ENCODE measurements at places on chromosomes 13 and 19.
A peak's percentile ranks its signal among the peaks of the same experiment; 100 is the strongest.

DNA sequence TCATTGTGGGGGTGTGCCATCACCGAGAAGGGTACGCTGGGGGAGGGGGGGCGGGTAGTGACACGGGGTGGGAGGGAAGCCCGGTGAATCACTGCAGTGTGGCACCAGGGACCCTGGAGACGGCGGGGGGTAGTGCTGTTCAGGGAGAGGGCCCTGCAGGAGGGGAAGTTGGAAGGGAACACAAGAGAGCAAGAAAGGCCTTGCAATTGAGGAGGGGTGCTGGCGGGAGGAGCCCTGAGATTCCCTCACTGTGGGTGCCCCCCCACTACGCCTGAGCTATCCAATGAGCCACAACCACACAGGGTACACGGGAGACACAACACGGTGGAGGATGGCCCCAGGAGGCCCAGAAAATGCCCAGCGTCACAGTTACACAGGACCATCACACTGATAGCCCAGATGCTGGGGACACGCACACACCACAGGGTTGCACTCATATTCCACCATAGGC, 516 bp upstream of the ATP1A3 start:
- DNase-seq = no peak

DNA sequence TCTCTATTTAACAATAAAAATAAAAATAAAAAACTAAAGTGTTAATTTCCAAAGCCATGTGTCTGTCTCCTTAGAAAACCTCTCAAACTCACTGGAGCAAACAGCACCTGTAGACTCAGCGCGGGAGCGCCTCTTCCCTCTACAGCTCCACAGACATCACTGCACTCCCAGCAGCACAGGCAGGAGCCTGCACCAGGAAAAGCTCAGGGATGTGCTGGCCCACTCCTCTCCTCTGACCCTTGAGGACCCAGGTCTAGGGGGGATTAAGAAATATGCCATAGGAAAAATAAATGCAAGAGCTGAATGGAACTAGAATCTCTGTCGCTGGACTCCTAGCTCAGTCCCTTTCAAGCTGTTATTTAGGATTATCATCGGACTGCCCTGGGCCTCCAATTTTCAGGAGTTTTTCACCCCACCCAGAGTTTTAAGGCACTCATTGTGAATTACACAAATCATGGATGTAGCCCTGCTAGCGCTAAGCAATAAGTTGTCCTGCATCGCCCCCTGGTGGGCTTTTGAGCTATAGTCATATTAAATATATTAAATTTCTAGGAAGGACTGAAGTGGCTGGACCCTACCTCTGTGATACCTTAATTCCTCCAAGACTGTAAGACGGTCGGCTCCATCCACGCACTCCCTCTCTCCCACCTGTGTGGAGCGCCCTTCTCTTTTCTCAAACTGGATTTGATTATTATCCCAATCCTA, 333.9 kb downstream of the UQCRFS1 start:
- no peak for DNase-seq

GRCh38 chr19:37506387-37507166, at the start of gene ZNF793:
Gene ZNF793, plus strand, starts transcription at chr19:37506939. Its CDS starts 16,501 bp downstream, at chr19:37523440.
- no peak for DNase-seq

- no peak for DNase-seq
Measured at GRCh38 chr13:80451641-80452040, 110.7 kb upstream of the SPRY2 start.

DNA sequence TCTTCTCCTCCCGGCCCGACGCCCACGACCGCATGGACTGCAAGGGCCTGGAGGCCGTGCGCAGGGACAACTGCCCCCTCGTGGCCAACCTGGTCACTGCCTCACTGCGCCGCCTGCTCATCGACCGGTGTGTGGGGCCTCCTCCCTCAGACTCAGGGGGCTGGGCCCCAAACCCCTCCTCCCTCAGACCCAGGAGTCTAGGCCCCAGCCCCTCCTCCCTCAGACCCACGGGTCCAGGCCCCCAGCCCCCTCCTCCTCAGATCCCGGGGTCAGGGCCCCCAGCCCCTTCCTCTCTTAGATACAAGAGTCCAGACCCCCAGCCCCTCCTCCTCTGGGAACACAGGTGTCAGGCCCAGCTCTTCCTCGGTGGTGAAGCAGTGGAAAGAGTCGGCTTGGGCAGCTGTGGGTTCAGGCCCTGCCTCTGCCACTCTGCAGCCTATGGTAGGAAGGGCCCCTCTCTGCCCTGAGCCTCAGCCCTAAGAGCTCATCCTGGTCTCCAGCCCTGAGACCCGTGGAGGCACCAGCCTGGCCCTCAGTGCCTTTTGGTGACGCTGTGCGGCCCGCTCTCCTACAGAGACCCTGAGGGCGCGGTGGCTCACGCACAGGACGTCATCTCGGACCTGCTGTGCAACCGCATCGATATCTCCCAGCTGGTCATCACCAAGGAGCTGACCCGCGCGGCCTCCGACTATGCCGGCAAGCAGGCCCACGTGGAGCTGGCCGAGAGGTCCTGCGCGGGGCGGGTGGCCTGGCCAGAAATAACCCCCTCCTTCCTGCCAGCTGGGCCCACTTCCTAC, 3.7 kb upstream of the SPIB start:
- DNase-seq = no peak

- DNase-seq = peak; percentile 21
Measured at GRCh38 chr13:48001114-48001881, at the start of gene SUCLA2. Gene SUCLA2, minus strand, starts transcription at chr13:48001273. Its CDS starts 4 bp downstream, at chr13:48001269.

- no peak for DNase-seq
Measured at GRCh38 chr19:19628501-19629134, 598 bp upstream of the LPAR2 start.

GRCh38 chr19:362154-362553, 17.6 kb upstream of the MIER2 start:
- no peak for DNase-seq

DNA sequence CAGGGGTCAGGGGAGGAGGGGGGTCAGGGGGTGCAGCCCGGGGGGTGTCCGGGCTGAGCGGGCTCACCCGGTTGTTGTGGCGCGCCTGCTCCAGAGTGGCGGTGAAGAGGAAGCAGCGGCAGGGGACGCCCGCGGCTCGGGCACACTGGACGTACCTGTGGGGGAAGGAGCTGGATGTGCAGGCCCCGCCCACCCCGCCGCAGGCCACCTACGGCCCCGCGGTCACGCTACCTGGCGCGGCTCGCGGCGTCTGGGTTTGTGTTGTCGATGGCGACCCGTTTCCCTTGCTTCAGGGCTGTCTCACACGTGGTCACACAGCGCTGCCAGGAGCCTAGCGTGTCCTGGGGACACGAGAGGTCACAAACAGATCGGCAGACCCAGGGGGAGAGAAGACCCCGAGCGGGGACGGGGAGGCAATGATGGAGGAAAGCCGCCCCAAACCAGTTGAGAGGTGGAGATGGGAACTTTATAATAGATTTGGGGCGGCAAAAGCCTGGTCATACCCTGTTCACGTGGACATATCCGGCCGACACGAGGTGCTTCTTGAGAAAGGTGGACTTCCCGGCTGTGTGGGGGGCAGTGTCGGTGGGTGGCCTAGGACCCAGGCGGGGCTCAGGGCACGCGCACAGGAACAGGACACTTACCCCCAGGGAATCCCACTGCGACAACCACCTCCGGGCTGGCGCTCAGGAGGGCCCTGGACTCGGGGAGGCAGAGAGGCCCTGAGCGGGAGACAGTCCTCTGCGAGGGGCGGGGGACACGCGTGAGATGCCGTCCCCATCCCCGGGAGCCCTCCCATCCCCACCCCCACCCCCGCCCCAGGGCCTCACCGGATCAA, 5.6 kb downstream of the PNKP start:
- DNase-seq = no peak

DNA sequence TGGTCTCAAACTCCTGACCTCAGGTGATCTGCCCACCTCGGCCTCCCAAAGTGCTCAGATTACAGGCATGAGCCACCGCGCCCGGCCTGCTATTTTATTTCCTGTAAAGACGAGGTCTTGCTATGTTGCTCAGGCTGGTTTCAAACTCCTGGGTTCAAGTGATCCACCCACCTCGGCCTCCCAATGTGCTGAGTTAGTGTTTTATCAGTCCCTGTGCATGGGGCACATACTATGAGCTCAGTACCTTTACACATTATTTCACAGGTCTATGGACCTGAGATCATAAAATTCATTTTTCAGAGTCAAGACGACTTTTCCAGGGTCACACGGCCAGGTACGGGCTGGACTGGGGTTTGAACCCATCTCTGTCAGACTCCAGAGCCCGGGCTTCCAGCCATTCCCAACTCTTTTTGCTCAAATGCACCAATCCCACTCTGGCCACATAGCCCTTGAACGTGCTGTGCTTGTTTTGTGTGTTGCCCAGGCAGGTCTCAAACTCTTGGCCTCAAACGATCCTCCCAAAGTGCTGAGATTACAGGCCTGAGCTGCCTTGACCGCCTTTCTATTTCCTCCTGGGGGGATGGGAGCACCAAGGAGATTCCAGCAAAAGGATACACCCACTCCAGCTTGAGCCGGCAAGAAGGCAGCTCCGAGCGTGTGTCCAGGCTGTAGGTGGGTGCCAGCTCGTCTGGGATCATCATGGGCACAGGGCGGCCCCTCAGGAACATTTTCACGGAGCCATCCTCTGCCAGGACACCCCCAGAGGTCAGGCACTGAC, 1.1 kb downstream of the EML2 start:
- DNase-seq = no peak

- no peak for DNase-seq
Measured at GRCh38 chr19:8335343-8336071, 7.6 kb downstream of the KANK3 start.

All from SIG-M5 (cell line).